ENCODE measurements at places on chromosomes 11 and 22.

- DNase-seq = no peak
Measured at GRCh38 chr11:36402568-36403170, 106.6 kb downstream of the PRR5L start.

DNA sequence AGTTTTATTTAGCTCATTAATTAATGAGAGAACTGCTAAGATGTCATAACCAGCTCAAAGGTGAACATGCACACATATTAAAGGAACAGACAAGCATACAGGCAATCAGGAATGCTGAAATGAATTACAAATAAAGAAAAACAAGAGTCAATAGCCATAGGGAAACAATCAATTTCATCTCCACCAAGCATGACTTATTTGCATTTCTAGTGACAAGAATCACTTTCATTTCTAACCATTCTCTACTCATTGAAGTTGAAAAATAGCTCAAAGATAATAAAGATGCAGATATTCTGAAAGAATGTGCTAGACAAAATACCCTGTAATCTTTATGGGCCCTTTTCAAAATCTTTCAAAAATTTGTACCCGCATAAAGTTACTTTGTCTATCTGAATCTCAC is 23.2 kb downstream of the ISX start:
- DNase-seq = no peak

DNA sequence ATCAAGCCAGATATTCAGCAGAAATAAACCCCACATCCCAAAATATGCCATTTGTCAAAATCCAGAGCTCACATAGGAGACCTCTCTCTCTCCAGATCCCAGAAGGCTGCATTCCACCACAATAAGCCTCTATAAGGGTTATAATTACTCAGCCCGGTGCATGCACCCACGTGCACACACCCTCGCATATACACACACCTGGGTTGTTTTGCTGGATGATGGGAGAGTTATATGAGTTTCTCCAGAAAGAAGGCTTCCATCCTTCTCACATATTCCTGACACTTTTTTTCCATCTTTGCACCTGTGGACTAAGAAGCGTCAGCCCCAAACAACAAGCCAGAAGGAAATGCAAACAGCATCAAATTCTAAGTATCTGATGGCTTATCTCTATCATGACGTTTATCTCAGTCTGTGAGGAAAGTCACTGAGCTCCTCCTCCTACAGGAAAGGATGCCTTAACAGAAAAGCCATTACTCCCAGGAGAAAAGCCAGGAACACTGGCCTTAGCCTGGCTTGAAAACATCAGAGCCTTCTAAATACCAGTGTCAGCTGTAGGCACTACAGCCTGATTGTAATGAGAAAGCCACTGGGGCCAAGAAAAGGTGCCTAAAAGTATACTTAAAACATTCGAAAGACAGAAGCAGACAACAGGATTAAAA is 253.2 kb downstream of the LARGE1 start:
- DNase-seq = no peak

GRCh38 chr11:128398517-128399250 is 188.7 kb downstream of the ETS1 start:
- DNase-seq = no peak

Data from breast epithelium (tissue), 4 donors.